HFFc6 (cell line): ENCODE measurements at places on chromosomes 3 and 15.

GRCh38 chr3:188037195-188037718 is 116.7 kb upstream of the LPP start:
- peak; percentile 25 for DNase-seq

DNA sequence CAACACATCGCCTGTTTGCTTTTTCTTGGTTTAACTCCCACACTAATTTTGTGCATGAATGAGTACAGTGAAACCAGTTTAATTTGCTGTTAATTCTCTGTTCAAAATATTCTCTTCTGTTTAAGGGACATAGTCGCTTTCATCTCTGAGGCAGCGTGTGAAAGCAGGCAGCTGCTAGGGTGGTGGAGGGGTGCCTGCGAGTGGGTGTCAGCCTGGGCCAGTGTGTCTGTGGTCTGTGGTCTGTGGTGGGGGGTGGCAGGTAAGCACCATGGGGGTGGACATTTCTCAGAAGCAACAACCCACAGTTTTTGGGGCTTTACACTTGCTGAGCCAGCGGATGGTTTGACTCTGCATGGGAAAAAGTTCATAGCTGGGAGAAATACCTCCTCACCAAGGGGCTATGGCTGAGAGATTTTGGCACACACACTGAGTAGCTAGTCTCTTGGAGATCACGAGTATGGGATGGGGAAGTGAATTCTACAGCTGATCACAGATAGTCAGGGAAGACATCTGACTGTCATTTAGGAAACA is 109.2 kb downstream of the EPHB1 start:
- no peak for DNase-seq

DNA sequence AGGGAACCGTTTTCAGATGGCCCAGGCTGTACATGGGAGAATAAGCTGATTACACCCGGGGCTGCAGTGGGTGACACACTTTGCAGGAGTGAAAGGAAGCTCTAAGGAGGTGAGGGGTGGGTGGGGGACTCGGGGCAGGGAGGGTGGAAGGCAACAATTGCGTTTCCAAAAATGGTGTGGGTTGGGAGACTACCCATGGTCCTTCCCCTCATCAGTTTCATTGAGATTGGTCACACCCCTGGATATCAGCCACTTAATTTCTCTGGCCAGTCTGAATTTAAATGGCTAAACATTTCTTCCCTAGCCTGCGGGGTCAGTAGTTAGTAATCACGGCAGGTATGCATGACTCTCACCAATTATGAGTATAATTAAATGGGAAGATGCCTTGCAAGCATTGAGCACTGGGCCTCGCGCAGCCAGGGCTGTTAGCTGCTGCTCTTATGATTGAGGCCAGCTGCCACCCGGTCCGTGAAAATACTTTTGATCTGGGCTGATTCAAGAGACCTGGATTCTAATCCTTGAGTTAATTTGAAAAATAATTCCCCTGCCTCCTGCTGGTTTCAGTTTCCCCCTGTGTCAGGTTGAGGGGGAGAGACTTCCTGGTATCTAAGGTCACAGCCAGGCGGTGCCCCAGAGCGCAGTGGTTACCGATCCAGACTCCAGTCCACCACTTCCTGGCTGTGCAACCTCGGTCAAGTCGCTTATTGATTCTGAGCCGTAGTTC is 23.3 kb downstream of the SLC6A6 start:
- no peak for DNase-seq

DNA sequence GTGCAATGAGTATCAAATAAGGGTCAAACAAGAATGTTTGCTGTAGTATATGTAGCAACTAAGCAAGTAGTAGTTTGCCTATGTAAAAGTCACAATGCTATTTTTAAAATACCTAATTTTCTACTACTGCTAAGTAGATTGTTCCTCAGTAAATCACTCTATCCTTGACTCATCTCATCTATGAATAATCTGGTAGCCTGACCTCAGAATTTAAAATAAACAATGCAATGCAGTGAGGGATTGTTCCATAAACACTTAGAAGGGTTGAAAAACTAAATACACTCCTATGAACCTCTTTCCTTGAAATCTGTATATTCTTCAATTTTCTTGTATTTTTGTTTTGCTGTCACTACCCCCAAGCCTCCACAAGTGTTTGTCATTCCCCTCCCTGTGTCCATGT is 253.3 kb downstream of the TBC1D5 start:
- DNase-seq = peak; percentile 72

DNA sequence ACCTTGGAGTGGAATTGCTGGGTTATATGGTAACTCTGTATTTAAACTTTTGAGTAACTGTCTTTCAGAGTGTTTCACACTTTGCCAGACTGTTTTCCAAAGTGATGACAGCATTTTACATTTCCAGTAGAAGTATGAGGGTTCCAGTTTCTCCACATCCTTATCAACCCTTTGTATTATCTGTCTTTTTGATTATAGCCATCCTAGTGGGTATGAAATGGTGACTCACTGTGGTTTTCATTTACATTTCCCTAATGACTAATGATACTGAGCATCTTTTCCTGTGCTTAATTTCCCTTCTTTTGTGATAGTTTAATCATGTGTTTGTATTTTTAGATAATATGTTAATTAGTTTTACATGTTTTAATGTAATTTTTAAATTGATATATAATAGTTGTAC is 138.1 kb upstream of the DAZL start:
- DNase-seq = peak; percentile 30

DNA sequence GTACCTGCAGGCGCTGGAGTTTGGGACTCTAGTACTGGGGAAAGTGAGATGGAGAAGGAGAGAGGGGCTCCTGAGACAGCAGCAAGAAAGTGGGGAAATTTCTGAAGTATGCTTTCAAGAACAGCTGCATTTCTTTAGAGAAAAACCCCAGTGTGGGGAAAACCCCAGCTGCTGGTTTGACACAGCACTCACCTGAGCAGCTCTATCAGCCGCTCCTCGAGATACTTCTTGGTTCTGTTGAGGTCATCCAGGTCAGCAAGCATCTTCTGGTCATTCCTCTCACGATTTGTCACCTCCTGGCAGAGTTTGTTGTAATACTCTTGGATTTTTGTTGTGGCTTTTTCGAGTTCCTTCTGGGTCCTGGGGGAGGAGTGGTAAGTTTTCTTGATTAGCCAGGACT is 18.8 kb downstream of the CXCR6 start:
- no peak for DNase-seq

- DNase-seq = no peak
Measured at GRCh38 chr3:132597660-132598059, 590 bp downstream of the ACKR4 start.

DNA sequence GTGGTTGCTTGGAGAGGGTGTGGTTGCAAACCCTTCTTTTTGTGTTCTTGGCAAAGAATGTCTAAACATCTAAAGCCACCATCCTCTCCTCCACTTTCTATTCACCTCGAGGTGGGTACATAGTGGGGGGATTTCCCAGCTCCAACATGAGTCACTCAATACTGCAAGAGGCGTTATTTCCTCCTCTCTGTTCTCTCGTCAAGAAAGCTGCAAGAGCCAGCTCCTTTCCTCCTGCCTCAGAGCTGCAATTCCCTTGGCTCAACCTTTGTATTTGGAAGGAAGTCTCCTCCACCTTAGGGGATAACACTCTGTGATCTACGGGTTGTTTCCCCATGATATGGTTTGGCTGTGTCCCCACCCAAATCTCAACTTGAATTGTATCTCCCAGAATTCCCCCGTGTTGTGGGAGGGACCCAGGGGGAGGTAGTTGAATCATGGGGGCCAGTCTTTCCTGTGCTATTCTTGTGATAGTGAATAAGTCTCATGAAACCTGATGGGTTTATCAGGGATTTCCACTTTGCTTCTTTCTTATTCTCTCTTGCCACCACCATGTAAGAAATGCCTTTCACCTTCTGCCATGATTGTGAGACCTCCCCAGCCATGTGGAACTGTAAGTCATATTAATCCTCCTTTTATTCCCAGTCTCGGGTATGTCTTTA is 138.4 kb downstream of the PLCL2 start:
- no peak for DNase-seq

- no peak for DNase-seq
Measured at GRCh38 chr15:65451989-65452388, 29.2 kb upstream of the IGDCC4 start.

GRCh38 chr3:120355486-120355885 is 6.3 kb upstream of the LRRC58 start:
- no peak for DNase-seq

GRCh38 chr3:66655671-66656070 is 154.8 kb upstream of the LRIG1 start:
- DNase-seq = no peak

DNA sequence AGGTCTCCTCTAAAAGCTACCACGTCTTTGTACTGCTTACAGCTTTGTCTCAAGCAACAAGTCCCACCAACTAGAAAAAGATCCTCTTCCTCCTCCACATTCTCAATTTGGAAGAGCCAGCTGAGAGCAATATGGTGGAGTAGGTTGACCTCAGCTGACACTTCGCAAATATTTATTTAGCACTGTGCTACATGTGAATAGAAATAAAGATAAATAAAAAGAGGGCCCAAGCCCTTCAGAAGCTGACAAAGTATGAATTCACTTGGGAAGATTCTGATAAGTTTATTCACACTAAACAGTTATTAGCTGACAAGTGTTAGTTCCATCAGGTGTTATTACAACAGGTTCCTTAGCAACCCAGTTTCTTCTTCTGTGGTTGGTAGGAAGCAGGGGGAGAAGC is 310.3 kb downstream of the GBE1 start:
- peak; percentile 1 for DNase-seq

DNA sequence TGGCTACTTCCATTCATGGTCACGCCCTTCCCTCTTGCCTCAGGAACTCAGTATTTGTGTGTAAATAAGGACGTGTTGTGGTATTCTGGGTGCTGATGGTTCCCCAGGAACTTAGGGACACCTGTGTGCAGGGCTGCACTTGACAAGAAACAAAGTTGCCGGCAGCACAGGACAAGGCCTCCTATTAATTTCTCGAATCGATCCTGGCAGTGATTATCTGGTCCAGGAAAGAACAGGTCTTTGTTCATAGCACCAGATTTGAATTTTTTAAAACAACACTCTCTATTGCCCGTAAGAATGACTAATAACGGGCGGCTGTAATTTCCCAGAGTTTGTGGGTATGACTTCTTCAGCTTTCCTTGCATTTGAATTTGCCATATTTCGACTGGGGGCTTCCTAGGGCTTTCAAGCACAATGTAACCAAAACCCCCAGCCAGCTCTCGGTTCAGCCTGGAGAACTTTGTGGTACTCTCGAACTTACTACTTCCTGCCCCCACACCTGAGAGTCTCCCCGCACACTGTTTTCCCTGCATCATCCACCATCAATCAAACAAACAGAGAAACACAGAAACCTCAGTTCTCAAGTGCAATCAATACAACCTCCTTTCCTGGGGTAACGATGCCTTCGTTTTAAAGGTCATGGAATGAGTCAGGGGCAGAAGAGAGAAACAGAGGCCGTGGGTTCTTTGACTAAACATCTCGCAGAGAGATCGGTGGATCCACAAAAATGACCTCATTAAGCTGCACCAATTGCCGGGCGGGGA is 241.7 kb upstream of the ICE2 start:
- DNase-seq = no peak

DNA sequence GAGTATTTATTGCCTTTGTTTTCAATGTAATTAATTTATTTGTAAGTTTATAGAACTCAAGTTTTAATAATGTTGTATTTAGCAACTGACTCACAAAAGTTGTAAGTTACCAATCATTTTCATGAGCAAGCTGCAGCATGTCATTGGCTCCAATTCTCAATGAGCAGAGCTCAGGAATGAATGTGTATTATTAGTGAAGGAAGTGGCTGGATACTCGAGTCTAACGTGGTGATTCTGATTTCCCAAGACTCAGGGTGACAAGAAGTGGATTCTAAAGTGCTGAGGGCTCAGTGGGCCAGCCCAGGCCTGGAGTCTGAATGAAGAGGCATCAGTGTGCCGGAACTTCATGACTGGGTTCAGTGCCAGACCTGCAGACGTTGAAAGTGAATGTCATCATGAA is 39.6 kb downstream of the CLDN11 start:
- DNase-seq = no peak

DNA sequence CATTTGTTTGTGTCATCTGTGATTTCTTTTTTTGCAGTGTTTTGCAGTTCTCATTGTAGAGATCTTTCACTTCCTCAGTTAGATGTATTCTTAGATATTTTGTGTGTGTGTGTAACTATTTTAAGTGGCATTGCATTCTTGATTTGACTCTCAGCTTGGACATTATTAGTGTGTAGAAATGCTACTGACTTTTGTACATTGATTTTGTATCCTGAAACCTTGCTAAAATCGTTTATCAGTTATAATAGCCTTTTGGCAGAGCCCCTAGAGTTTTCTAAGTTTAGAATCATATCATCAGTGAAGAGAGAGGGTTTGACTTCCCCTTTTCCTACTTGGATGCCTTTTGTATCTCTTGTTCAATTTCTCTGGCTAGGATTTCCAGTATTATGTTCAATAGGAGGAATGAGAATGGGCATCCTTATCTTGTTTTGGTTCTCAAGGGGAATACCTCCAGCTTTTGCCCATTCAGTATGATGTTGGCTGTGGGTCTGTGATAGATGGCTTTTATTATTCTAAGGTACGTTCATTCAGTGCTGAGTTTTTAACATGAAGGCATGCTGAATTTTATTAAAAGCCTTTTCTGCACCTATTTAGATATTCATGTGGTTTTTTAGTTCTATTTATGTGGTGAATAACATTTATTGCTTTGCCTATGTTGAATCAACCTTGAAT is 211.7 kb downstream of the MBNL1 start:
- DNase-seq = no peak

DNA sequence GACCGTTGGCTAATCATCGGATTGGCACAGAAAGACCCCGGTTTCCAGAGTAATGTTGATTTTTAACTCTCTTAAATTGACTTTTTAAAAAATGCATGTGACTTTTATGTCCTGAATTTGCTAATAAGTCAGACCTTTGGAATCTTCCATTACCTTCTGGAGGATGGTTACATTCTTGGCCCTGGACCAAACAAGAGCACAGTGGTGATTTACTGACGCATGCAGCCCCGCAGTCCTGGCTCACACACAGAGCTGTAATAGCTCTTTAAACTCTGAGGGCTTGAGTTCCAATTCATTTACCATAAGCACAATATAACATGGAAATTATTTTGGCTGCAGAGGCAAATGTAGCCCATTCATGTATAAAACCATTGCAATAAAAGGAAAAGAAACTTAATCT is 25.1 kb downstream of the SOX14 start:
- peak; percentile 1 for DNase-seq

GRCh38 chr3:195570344-195570743 is 13.4 kb downstream of the APOD start:
- DNase-seq = no peak

DNA sequence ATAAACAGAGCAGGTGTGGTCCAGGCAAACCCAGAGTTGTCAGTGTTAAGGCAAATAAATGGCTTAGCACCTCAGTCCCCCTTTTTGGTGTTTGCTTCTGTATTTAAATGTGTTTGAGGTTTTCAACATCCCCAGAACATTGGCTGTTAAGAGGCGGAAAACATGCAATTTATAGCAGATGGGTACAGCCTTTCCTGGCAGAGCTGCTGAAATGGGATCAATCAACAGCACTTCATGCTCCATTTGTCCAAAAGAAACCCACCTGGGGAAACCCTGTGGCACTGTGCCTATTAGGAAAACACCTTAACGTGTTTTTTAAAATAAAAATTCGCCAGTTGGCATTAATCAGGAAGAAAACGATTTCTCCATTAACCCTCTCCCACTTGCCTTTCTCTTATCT is 135.4 kb downstream of the MCTP2 start:
- no peak for DNase-seq

- DNase-seq = no peak
Measured at GRCh38 chr3:141125351-141125750, 74.2 kb downstream of the SPSB4 start.
